ENCODE measurements at places on chromosomes 11 and 22. TPM values are rescaled to one million over a fixed set of nuclear protein-coding genes. Genes with fewer than 3 reads are reported as not detected.

NEAT1 gene
- total RNA-seq = 104 TPM

AQP11 gene
- total RNA-seq = 2.5 TPM

CENPM gene
- total RNA-seq = 6.2 TPM

MOV10L1 gene
- 9.7 TPM for total RNA-seq

OR52H1 gene
- 2.2 TPM for total RNA-seq

TNNT3 gene
- total RNA-seq = 61.6 TPM

RBX1 gene
- 65.1 TPM for total RNA-seq

TYMP gene
- total RNA-seq = 9.5 TPM

LRRC32 gene
- 16.3 TPM for total RNA-seq

VPREB1 gene
- not detected for total RNA-seq

TAGLN gene
- 2,727 TPM for total RNA-seq

OR8G1 gene
- total RNA-seq = not detected

LAMTOR1 gene
- 32.4 TPM for total RNA-seq

NDUFA6 gene
- total RNA-seq = 54.0 TPM

SEC14L2 gene
- total RNA-seq = 6.2 TPM

ARHGEF12 gene
- 167 TPM for total RNA-seq

SCGB1A1 gene
- total RNA-seq = 9.5 TPM

PTPRCAP gene
- total RNA-seq = 1.2 TPM

AGBL2 gene
- total RNA-seq = 3.5 TPM

SLC17A6 gene
- total RNA-seq = 0.11 TPM

PMM1 gene
- 8.8 TPM for total RNA-seq

IRAG1 gene
- 60.1 TPM for total RNA-seq

SPON1 gene
- total RNA-seq = 131 TPM

OR8D4 gene
- total RNA-seq = 0.21 TPM

DENND5A gene
- 178 TPM for total RNA-seq

APOA4 gene
- total RNA-seq = not detected
